ENCODE measurements at places on chromosomes 6 and 20.

DNA sequence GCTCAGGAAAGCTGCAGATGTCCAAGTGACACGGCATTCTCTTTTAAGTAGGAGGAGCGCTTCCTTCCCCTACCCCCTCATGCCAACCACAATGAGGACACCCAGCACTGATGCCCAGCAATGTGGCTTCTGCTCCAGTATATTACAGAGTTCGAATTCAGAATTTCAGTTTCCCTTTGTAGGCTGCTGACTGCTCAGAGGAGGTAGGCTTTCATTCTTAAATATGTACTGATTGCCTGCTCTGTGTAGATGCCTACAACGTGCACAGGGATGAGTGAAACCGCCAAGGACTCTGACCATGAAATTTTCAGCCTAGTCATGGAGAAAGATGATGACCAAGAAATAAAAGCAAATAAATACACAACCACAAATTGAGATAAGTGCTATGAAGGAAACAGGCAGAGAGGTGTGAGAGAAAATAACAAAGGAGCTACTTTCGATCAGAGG is 50.9 kb upstream of the TNFAIP3 start:
- no peak for DNase-seq

DNA sequence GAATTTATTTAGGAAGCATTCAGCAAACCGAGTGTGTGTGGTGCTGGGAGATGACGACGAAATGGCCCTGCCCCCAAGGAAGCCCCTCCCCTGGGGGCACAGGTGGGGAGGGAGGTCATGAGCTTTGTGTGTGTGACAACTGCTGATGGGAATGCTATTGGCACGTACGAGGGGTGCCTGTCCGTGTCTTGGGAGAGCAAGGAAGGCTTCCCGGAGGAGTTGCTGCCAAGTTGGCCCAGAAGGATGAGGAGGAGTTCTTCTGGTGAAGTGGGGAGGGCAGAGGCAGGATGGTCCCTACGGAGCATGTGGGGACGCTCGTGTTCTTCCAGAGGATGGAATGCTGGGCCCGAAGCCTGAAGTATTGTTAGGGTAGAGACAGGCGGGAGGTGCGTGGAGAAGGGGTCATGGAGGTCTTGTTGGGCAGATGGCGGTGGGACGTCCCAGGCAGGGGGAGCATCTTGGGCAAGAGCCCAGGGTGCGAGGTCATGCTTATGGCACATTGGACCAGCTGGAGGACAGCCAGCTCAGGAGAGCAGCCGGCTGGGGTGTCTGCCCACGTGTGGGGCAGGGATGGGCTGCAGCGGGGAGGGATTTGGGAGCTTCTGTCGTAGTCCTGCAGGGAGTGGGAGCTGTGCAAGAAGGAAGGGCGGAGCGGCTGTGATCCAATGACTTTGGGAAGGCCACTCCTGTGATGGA is 46.1 kb downstream of the SYNJ2 start:
- DNase-seq: peak; percentile 27

DNA sequence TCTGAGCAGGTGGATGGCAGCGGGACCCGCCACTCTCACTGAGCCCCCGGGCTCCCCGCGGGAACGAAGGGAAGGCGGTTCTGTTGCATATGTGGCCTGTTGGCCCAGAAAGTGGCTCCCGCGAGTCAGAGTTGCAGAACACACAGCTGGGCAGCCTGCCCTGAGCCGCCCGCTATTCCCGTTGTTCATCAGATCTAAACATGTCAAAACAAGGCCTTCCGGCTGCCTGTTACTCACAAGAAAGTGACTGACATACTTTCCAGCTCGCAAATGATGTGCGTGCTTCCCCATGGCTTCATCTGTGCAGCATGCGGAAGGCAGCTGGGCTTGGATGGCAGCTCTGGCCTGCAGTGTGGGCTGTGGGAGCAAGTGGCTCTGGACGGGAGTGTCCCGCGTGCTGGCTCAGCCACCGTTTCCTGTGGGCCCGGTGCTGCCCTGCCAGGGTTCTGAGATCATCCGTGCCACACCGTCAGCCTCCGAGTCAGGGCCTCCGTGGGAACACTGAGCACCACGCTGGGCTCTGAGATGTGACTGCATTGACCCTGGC is 227.3 kb downstream of the ERMARD start:
- DNase-seq: no peak

GRCh38 chr20:64064145-64064698 is 1.2 kb downstream of the TCEA2 start:
- DNase-seq: no peak

DNA sequence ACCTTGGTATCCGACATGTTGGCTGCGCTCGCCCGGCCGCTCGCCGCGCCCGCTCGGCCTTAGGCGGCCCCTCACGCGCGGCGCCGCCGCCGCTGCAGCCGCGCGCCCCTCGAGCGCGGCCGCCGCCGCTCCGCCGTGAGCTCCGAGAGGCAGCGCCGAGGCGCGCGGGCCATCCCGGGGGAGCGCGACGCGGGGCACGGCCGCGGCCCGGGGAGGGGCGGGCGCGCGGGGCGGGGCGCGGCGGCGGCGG is at the start of gene KIF13A:
Gene KIF13A (minus strand): TSS at position 189 of the 250 bp plus-strand sequence. CDS start 172 bp downstream, at position 17.
- DNase-seq: no peak

DNA sequence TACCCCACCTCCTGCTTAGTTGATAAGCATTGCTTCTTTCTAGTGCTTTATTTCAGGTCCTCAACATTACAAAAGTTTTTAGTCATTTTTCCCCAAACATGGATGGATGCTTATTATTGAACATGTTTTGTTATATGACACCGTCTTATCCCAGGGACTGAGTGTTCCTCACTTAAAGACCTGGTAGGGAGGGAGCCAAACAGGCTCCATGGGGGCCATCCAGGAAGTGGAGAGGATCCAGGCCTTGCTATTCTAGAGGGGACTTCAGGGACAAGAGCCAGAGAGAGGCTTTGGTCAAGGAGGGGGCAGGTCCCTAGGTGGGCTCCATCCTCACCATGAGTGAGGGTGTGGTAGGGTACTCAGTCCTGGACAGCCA is 7.4 kb downstream of the SLC32A1 start:
- no peak for DNase-seq

DNA sequence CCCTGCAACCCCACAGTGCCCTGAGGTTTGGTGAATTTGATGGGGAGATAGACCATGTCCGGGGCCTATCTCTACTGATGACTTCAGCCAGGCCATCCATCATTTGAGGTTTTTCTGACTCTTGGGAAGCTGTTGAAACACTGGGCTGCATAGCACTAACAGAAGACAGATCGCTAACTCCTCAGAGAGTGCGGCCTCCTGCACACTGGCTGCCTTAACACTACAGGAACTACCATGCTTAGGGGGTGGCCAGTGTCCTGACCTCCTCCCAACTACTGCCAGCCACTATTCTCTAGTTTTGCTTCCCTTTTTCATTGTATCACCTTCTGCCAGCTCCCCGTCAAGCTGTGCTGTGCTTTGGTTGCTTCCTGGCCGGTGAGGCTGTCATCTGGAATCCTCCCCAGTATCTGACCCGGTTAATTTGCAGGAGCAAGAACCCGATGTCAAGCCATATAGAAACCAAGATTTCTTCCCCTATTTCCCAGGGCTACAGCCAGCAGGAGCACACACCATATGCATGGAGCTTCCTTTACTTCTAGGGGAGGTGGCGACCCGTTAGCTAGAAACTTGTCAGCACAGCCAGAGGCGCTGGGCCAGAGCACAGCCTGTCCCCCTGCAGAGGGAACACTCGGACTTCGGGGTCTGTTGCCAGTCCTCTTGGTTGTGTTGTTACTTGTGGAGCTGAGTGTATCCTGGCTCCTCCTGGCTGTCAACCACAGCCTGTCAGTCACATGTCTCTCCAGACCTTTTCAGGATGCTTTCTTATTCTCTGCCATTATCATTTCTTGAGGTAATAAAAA is 57.3 kb upstream of the TRAF3IP2 start:
- no peak for DNase-seq

DNA sequence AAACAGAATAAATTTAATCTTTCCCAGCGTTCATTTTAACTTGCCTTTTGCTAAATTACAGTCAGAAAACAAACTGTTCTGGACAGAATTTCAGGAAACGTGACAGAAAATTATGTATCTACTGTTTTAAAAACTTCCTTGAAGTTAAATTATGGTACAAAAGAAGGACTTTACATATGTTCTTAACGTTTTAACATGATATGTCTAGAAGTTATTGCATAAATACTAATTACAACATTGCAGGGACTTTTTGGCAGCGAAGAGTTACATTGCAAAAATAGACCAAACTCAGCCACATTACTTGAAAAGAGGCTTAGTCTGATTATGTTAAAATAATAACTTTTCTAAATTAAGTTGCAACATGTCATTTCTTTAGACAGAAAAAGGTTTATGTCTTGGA is 142.1 kb upstream of the IMPG1 start:
- no peak for DNase-seq

DNA sequence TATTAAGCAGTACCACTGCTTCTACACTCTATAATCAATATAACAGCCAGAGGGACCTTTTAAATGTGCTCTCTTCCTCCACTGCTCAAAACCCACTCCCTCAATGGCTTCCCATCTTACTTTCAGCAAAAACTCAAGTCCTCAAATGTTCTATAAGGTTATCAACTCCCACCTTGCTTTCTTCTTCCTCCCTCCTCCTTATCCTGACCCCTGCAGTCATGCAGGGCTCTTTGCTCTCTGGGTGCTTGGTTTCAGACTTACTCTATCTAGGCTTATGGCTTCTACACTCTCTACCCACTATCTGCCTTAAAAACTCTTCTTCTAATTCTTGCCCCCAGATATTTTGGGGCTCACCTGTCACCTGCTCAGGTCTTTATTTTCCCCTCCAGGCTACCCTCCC is 5.3 kb downstream of the ARHGAP18 start:
- no peak for DNase-seq

- DNase-seq: no peak
These were observed 146.3 kb downstream of the GRM4 start for GRCh38 chr6:33999567-33999966.

GRCh38 chr6:126773112-126773805 is 345.2 kb upstream of the RSPO3 start:
- no peak for DNase-seq

DNA sequence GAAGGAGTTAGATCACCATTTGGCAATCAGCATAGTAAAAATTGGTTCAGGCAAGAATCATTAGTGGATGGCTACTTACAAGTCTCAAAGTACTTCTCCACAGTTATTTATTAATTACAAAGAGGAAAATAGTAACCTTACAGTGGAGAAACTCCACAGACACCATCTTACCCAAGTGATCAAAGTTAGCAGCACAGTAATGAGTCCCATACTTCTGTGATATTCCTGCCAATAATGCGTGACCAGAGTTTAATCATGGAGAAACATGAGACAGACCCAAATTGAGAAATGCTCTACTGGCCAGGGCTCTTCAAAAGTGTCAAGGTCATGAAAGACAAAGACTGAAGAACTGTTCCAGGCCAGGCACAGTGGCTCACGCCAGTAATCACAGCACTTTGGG is 9.5 kb downstream of the TBC1D7 start:
- DNase-seq: no peak

GRCh38 chr20:57806975-57807374 is 97.2 kb upstream of the PMEPA1 start:
- no peak for DNase-seq

GRCh38 chr6:90295854-90296340 is 746 bp downstream of the BACH2 start:
- peak; percentile 43 for DNase-seq

- DNase-seq: no peak
These were observed 165.0 kb upstream of the PLCB4 start for GRCh38 chr20:8903655-8904605.

GRCh38 chr6:132592855-132593254 is 3.3 kb upstream of the TAAR5 start:
- DNase-seq: no peak

Measured in kidney glomerular epithelial cell (primary cell).